Stimulated activated CD8-positive, alpha-beta memory T cell treated with anti-CD3 and anti-CD28 coated beads, Interleukin-7, amount 100 ng/mL, for 4 hours (primary cell): ENCODE measurements at places on chromosomes 1 and 21.

GRCh38 chr21:41593051-41593759 is 85.2 kb upstream of the TMPRSS2 start:
- no peak for DNase-seq

DNA sequence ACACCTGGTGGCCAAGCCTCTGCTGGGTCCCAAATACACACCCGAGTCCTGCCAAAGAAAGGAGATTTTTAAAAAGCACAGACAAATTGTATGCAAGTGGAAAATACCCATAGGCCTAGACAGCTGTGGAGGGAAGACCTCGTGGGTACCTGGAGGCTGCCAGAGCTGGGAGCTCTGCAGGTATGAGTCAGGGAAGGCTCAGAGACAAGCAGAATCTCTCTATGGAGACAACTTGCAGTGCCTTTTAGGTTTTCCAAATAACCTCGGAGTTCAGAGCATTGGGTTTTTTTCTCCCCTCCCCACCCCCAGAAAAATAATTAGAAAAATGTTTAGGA is 127.7 kb downstream of the EDEM3 start:
- DNase-seq, result no peak

DNA sequence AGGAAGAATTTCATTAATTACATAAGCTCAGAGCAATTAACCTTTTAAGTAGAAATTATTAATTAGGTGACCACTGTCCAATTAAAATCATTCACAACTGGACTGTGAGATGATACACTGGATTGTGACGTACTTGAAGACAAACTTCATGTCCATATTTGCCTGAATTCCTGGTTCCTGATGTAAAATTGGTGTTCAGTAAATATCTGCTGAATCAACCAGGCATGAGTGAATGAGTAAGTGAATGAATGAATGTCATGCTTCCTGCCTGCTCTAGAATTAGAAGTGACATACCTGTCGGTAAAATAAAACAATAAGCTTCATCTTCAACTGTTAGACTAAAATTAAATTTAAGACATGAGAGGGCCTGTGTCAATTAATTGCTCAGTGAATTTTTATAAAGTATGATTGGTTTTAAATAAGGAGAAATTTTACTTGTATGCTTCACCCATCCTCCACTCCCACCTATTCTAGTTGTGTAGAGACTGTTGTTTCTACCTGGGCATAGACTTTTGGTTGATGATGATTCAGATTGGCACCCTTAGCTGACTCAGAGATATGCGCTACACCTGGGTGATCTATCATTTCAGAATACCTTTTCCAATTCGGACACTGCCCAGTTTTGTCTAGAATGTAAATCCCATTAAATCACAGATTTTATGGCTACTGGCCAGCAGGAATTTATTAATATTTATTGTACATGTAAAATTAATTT is 56.9 kb upstream of the PTGS2 start:
- DNase-seq, result no peak

GRCh38 chr21:32868631-32869454 is 97.3 kb upstream of the PAXBP1 start:
- DNase-seq, result no peak

DNA sequence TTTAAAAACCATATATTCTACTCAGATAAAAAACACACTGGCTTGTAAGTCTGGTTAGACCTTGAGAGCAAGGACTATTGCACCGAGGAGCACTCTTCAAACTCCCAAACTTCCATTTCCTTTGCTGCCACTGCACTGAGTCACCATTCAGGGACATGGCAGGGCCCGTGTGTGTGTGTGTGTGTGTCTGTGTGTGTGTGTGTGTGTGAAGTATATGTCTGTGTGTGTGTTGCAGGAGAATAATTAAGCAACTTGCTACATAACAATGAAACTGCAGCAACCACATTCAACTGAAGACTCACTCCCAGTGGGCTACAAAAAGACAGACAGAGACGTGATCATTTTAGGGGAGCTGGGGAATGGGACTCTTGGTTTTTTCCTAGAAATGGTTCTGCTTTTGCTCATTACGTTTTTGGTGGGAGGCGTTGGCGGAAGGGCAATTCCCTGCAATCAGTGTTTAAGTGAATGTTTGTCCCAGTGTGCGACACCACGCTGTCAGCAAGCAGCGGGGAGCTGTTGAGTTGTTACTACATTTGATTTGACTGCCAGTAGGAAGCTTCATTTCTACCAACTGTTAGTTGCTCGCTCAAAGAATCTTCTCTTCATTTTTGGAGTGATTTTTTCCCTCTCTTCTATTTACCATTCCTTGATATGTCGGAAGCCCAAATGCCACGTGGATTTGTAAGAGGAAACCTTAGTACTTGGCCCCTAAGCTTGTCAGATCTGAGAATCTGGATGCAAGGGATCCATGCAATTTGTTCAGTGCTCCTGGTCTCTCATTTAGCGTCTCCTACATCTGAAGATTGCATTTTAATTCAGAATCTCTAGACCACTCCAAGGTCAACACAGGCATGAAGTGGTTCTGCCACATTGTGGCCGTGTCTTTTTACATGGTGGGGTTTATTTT is 36.1 kb downstream of the ESRRG start:
- no peak for DNase-seq

GRCh38 chr21:26126168-26126553 is 44.4 kb downstream of the APP start:
- DNase-seq, result no peak

GRCh38 chr21:30979054-30979453 is 59.2 kb downstream of the KRTAP19-8 start:
- no peak for DNase-seq

GRCh38 chr1:79694241-79694640 is 687.7 kb upstream of the ADGRL4 start:
- no peak for DNase-seq

DNA sequence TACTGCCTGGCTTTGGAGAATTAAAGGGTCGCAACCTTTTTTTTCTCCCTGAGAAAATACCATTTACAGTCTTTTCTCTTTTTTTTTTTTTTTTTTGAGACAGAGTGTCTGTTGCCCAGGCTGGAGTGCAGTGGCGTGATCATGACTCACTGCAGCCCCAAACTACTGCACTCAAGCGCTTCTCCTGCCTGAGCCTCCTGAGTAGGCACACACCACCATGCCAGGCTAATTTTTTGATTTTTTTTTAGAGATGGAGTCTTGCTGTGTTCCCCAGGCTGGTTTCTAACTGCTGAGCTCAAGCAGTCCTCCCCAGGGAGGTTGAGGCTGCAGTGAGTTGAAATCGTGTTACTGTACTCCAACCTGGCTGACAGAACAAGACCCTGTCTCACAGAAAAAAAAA is 24.6 kb downstream of the UBE4B start:
- DNase-seq, result no peak

- no peak for DNase-seq
Measured at GRCh38 chr1:228867108-228867950, 132.1 kb downstream of the RHOU start.

- DNase-seq, result peak; percentile 46
Measured at GRCh38 chr1:160739098-160739511, at the start of gene SLAMF7. SLAMF7 (plus strand) TSS chr1:160739247; CDS start chr1:160739302, 55 bp downstream.

GRCh38 chr1:38418195-38419030 is 371.8 kb upstream of the POU3F1 start:
- DNase-seq, result no peak
